ENCODE measurements at places on chromosomes 13 and 19.

DNA sequence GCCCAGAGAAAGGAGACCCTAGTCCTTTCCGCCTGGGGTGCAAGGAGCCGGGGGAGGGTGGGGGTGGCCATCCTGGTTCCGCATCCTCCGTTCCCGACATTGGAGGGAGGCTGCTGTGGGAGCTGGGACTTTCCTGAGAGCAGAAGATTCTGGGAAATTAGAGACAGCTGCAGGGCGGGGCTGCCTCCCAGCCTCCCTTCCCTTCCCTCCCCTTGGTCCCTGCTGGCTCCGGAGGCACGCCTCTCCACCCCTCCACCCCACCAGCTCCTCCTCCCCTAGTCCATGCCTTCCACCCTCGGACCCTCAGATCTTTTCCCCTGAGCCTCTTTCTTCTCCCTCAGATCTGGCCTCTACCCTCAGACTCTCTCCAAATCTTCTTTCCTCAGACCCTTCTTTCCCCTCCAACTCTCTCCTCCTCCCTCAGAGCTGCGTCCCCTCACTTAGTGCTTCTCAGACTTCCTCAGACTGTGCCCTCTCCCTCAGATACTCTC is 3.1 kb upstream of the BCL3 start:
- DNase-seq: no peak

GRCh38 chr13:46160471-46161066 is 21.4 kb downstream of the LCP1 start:
- no peak for DNase-seq

DNA sequence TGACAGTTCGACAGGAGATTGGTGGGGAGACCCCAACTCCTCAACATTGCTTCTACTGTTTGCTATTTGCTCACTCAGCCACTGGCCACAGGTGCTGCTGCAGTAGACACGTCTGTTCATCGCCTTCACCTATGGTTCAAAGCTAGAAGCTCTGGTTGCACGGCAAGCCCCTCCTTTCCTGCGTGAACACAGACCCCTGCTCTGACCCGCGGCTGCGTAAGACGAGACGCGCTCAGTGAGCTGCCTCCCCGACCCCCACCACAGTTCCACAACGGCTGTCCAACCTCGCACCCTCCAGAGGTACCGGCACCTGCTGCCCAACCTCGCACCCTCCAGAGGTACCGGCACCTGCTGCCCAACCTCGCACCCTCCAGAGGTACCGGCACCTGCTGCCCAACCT is 6.8 kb downstream of the RASA3 start:
- no peak for DNase-seq

- no peak for DNase-seq
Observed at GRCh38 chr19:50894478-50895356, 16.5 kb downstream of the KLK4 start.

DNA sequence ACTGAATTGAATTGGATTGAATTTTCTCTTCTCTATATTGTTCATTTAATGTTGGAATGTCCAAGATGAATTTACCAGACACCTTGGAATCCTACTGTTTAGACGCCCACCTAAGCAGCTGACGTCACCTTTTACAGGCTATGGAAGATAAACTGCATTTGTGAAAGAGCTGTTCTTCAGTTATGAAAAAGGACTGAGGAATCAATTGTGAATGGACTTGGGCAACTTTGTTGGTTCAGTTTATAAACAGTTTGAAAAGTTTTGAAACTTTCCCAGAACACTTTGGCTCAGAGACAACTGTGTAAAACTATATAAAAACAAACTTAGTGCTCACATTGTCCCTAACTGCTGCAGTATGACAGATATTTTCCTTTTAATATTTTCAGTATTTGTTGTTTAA is 590.8 kb upstream of the SPRY2 start:
- no peak for DNase-seq

DNA sequence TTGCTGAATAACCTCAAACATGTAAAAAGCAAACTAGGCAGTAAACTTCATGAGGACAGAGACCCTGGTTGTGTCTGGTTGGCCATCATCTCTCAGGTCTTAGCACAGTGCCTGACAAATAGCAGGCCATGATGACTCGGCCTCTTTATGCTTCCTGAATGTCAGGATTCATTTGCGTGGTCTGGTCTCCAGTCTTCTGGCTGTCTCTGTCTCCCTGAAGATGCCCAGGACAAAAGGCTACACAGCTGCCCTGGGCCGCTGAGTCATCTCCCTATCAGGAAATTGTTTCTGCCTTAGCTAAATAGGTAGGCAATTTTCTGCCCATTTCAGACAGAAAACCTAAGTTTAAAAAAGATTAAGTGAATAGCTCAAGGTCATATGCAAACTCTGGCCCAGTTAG is 84.1 kb upstream of the FNDC3A start:
- no peak for DNase-seq

GRCh38 chr13:83883061-83883523 is 818 bp upstream of the SLITRK1 start:
- no peak for DNase-seq

GRCh38 chr19:42362342-42362741 is 27.8 kb downstream of the CNFN start:
- no peak for DNase-seq

DNA sequence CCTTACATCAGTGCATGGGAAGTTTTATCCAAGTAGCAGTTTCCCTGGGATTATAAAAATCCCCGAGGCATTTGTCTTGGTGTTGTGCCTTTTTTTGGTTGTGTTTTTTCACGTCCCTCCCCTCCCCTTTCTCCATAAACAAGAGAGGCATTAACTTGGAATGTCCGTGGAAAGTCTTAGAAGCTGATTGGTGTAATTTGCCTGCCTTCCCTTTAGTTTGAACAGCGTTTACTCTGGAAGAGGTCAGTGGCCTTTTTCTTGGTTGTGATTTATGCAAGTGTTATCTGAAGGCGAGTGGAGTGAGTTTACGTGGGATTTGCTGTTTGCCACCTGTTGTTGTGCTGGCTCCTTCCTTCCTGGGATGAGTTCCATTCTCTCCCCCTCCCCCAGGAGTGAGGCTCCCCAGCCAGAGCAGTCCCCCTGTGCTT is 7.2 kb downstream of the ACTN4 start:
- no peak for DNase-seq

DNA sequence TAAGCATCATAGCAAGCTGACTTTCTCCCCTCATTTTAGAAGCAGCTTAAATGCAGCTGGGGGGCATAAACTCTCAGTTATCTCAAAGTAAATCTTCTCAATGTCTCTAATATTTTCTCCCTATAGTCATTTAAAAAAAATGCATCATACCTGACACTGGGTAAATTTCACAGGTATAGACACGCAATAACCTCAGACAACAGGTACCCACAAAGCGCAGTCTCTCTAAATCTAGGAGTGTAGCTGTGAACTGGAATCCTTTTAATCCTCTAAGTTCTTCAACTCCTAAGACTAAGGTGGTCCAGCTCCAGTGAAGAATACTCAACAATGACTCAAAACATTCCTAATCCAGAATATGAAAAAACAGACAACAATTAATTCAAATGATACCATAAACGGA is 141.2 kb downstream of the MYCBP2 start:
- DNase-seq: no peak

GRCh38 chr19:21474671-21475181 is 30.7 kb upstream of the ZNF429 start:
- DNase-seq: peak; percentile 42

DNA sequence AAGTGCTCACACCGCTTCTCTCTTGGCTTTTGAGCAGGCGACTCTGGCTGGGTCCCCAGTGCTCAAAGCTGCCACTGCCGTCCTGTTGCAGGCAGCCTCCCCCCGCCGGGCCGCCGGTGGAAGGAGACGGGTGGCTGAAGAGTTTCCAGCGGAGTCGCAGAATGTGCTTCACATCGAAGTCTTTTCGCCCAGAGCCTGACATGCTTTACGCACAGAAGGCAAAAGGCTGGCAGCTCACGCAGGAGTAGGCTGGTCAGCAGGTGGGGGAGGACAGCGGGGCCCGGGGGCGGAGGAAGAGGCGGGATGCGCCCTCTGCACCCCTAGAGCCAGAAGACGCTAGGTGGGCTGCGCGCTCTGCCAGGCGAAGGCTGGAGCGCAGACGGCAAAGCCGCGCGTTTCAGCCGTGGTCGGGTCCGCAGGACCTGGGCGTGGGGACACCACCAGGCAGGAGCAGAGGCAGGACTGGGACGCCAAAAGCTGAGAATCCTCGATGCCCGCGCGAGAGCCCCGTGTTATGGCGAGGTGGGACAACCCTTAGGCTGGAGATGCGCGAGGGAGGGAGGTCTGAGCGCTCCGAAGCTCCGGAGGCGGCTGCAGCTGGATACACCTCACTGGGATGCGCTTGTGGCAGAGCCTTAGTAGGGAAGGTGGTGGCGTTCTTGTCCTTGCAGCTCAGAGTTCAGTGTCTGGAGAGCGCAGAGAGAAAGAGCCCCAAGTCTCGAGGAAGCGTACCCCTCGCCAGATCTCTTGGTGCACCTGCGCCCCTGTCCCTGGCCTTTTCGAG is at the start of gene ATXN8OS:
Gene ATXN8OS (plus strand): TSS at position 329 of the 784 bp plus-strand sequence.
- no peak for DNase-seq

DNA sequence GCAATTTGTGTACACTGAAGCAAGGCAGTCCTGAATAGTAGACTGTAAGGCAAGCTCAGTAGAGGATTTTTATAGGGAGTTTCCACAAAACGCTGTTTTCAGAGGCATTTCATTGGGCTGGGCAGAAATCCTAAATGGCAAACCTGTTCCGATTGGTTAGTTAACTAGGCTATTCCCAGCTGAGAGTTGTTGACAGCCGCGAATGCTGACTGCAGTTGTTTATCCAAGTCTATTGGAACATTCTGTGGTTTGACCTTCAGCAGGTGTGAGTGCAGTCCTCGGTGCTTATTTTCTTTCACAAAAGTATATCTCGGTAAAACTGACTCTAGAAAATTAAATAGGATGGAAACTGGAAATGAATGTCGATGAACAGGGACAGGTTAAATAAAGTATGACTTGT is 45.4 kb downstream of the TPT1 start:
- no peak for DNase-seq

- no peak for DNase-seq
Observed at GRCh38 chr19:12834976-12835757, 788 bp upstream of the RTBDN start.

- no peak for DNase-seq
Observed at GRCh38 chr19:34990578-34991192, 9.4 kb upstream of the GRAMD1A start.

- DNase-seq: no peak
Observed at GRCh38 chr13:49369866-49370265, 74.0 kb downstream of the CAB39L start.

DNA sequence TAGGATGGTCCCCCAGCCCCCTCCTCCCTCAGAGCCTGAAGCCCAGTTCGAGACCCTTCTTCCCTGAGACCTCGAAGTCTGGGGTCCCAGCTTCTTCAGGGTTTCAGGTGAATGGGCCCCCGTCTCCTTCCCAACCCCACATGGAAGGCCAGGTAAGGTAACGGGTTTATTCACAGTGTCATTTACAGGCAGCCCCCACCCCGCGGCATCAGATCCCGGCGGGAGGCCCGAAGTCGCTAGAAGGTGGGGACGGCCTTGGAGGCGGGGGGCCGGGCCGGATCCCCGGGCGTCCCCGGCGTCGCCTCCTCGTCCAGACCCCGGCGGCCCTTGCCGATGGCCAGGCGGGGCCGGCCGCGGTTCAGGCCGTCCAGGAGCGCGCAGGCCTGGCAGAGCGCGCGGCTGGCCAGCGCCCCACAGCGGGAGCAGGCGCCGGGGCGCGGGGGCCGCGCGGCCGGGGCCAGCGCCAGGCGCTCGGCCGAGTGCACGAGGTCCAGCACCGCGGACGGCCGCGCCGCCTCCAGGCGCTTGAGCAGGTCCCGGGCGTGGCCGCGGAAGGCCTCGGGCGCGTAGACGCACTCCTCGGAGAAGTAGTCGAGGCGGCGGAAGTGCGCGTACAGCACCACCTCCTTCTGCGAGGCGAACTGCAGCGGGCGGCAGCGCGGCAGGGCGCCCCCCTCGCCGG is 9.7 kb downstream of the CTU1 start:
- no peak for DNase-seq

DNA sequence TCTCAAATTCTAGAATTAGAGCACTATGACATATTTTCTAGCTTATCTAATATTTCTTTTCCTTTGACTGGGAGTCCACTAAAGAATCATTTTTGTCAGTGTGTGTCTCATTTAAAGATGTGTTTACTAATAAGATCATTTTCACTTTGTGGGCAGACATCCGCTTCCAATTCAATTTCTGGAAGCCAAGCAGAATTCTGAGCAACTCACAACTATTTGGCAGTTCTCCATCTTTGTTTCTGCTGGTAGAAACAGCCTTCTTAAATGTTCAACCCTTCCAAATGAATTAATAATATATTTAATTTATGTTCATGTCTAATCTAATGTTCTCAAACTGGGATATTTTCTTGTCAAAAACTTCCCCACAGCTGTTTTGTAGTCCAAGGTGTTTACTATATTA is 411.8 kb downstream of the KCTD12 start:
- no peak for DNase-seq

DNA sequence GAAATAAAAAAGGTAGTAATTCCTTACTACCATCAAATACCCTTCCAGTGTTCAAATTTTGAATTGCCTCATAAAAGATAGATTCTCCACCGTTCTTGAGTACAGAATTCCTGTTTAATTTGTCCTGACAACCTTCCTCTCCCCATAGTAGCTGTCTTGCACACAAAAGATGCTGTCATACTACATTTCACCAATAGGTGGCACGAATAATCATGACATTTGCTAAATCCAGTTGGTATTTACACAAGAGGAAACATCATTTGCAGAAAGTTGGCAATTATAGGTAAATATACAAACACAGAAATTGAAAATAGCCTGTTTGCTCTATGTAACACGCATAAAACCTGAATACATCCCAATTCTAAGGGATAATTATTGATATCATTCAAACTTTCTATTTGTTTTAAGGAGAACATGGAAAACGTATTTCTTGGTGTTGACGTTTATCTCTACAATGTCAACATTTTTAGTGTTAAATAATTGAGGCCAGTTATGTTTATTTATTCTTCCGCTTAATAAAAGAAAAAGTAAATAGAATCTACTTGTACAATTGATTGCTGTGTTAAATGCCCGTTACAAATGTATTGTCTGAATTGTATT is 58.3 kb upstream of the CLDN10 start:
- DNase-seq: no peak

DNA sequence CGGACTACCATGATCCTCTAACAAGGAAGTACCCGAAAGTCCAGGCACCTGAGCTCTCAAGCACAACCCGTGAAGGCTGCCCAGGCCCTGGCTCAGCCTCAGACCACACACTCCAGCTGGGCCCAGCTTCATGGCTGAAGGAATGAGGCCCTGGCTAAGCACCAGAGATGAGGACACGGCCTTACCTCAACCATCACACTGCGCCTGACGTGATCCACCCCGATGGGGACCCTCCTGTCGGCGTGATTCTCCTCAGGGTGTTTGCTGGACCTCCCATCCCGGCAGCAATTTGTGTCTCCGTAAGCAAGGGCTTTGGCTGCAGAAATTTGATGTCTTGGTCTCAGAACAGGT is 56.5 kb downstream of the F2RL3 start:
- DNase-seq: no peak

GRCh38 chr19:54247106-54247930 is 4.7 kb upstream of the LILRA6 start:
- DNase-seq: no peak

Data from activated CD4-positive, CD25-positive, alpha-beta regulatory T cell treated with anti-CD3 and anti-CD28 coated beads, Interleukin-2, amount 50 U/mL, for 16 hours (primary cell).